ENCODE measurements at places on chromosomes 16 and 17.

GRCh38 chr17:79851461-79851817 lies 12.2 kb upstream of the CBX4 start:
- DNase-seq, result no peak

DNA sequence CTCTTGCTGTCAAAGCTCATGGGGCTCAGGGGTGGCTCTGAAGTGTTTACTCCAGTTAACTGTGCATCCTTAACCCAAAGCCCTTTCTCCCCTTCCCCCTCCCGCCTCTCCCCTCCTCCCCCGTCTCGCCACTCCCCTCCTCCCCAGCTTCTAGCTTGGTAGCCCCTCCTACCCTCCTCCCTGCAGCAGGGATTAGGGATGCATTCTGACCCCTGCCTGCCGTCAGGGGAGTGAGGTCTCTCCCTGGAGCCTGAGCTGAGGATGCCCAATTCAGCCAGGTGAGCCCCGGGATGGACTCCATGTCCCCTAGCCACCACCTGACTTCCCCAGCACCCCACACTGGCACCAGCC lies 1.6 kb downstream of the HS3ST6 start:
- DNase-seq, result no peak

- no peak for DNase-seq
These were observed 4.5 kb upstream of the DDX19B start for GRCh38 chr16:70294385-70295025.

DNA sequence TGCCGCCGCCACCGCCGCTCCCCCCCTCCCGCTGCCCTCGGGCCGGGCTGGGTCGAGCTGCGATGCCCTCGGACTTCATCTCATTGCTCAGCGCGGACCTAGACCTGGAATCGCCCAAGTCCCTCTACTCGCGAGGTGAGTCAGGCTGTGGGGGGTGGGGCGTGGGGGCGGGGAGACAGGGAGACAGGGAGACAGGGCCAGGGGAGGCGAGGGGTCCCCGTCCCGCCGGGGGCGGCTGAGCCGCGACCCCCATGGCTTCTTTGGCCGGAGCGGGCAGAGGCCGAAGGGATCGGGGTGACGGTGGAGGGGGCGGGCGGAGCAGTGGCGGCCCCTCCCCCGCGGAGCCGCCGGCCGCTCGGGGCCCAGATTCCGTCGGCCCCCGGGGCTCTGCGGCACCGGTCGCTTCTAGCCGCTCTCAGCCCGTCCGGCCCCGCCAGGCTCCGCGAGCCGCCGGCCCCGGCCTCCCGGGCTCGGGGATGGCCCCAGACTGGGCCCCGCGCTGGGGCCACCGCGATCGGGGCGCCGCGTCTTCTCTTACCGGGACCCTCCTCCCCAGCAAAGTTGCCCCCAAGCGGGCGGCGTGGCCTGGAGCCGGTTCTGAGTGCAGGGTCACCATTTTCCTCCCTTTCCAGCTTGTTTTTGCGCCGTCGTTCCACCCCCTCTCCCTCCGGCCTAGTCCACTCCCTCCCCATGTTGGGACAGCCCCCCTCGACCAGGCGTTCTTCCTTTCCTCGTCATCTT lies 644 bp downstream of the NFAT5 start:
- peak; percentile 49 for DNase-seq

Measured in globus pallidus (tissue), 1 donor.